ENCODE measurements at places on chromosomes 6 and 20.

GRCh38 chr20:47358672-47359529 is 2.4 kb upstream of the ZMYND8 start:
- DNase-seq = no peak

DNA sequence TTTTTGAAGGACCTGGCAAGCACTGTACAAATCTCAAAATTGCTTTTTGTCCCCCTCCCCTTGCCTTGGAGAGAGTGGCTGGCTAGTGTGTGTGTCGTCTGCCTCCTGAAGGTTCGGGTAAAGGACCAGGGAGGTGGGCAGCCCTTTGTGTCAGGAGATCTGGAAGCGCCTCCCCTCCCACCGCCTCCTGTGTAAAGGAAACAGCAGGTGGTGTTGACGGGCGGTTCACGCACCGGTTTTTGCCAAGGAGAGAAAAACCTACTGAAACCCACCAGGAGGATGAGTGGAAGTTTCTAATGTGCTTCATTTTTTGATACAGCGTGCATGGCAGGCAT is 1.2 kb downstream of the ENTPD6 start:
- no peak for DNase-seq

- no peak for DNase-seq
These were observed 214.2 kb downstream of the COL19A1 start for GRCh38 chr6:70080443-70081070.

- DNase-seq = no peak
These were observed 5.0 kb upstream of the ADTRP start for GRCh38 chr6:11783524-11784064.

GRCh38 chr6:169177516-169178166 is 76.0 kb downstream of the THBS2 start:
- no peak for DNase-seq

DNA sequence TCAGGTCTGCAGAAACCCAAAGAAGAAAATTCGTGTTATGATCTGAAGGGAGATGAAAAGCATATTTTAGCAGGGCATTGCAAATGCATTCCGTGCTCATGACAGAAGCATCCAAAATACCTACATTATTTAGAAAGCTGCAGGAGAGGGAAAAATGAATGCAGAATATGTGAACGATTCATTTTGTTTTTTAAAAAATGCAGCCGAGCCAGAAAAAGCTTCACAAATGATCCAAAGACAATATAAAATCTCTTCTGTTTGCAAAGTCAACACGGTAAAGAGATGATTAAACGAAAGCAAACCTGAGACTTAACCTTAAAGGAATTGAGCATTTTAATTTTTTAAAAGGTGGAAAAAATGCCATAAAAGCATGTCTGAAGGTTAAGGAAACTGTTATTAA is 136.1 kb upstream of the SULF2 start:
- DNase-seq = no peak

DNA sequence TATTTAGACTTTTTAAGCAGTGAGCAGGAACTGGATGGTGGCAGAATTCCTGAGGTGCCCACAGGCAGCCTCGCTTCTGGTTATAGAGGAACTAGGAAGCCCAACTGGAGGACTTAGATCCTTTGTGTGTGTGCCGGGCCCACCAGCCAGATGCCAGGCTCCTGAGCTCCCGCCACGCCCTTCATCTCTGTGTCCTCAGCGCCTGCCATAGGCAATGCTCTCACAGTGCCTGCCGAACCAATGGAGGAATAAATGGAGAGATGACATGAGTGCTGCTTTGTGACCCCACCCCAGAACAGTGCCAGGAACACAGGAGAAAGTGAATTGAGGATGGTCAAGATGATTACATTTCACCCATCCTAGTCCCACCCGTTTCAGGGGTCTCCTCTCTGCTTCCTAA is 146.0 kb downstream of the UNC5CL start:
- no peak for DNase-seq

GRCh38 chr6:70764706-70765105 is 97.0 kb downstream of the SMAP1 start:
- no peak for DNase-seq

- DNase-seq = peak; percentile 3
These were observed 75.2 kb upstream of the GLP1R start for GRCh38 chr6:38973178-38974057.

GRCh38 chr6:143940011-143940597 is 68.0 kb downstream of the PLAGL1 start:
- DNase-seq = peak; percentile 51

- DNase-seq = no peak
These were observed 19.0 kb downstream of the SMAP1 start for GRCh38 chr6:70686548-70687133.

DNA sequence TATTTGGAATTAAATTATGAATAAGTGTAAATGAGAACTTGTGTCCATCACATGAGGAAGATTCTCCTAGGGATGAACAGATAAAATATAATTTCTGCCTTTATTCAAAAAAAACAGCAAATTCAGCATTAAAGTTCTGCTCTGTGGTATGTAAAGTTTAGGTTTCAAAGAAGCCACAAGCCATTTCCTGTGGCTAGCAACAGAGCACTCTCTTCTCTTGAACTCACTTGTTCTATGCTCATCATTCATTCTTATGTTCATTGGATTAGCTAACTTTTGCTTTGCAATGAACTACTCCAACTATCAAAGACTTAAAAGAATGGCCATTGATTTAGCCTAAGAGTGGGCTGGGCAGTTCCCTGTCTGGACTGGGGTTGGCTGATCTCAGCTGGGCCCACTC is 20.8 kb upstream of the SNRPB2 start:
- peak; percentile 6 for DNase-seq

DNA sequence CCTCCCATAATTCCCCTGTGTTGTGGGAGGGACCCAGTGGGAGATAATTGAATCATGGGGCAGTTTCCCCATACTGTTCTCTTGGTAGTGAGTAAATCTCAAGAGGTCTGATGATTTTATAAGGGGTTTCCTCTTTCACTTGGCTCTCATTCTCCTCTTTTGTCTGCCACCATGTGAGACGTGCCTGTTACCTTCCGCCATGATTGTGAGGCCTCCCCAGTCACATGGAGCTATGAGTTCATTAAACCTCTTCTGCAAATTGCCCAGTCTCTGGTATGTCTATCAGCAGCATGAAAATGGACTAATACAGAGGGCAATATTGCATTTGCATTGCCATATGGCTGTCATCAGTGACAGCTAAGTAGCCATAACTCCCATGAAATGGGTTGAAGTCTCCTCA is 63.2 kb downstream of the ZNF217 start:
- DNase-seq = no peak

GRCh38 chr20:51230727-51231126 is 207.8 kb upstream of the KCNG1 start:
- no peak for DNase-seq

DNA sequence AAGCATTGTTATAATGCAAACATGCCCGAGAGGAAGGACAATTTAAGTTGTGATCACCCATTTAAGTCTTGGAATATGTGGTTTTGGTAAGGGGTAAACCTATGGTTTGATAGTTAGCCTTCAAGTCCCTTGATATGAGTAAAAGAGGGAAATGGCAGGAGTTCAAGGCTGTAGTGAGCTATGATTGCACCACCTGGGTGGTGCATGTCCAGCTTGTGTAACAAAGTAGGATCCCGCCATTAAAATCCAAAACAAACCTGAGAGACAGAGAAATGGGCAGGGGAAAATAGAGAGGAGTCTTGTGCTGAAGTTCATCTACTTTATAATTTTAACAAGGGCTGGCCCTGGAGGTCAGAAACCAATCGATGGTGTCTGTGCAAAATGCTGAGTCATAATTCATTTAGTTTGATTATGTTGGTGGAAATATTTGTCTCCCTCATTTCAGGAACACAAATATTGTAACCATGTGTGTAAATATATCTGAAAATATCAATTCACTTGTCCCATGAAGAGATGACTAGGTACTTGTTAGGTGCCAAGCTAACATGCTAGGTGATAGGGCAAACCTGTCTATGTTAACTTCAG is 23.2 kb upstream of the ARMH2 start:
- DNase-seq = no peak

- DNase-seq = no peak
These were observed 84.3 kb downstream of the FRK start for GRCh38 chr6:115976321-115976870.

DNA sequence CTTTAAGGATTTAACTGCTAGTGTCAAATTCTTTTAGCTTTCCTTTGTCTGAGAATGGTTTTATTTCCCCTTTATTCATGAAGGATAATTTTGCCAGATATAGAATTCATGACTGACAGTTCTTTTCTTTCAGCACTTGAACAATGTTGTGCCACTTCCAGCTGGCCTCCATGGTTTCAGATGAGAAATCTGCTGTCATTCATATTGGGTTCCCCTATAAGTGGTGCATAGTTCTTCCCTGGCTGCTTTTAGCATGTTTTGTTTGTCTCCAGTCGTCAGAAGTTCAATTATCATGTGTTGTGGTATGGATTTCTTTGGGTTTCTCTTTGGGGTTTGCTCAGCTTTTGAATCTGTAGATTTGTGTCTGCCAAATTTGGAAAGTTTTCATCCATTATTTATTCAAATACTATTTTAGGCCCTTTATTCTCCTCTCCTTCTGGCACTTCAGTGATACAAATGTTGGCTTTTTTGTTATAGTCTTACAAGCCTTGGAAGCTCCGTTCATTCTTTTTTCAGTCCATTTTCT is 76.3 kb upstream of the TGM3 start:
- no peak for DNase-seq

GRCh38 chr6:45351667-45352066 is 23.5 kb downstream of the RUNX2 start:
- DNase-seq = no peak

DNA sequence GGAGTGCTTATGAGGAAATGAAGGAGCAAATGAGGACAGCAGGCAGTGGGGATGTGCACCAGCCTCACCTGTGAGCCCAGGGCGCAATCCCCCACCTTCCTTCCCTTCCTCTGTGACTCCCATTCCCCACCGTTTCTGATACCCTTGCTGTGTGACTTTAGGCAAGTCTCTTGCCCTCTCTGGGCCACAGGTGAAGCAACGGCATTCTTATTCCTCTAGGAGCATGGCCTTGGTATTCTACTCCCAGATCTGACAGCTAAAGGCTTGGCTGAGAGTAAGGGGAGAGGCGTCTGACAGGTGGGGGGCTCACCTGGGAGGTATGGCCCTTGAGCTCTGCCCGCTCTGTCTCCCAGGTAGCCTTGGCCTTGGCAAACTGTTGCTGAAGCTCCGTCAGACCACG is 30.9 kb upstream of the DSN1 start:
- DNase-seq = no peak
